Activated CD4-positive, CD25-positive, alpha-beta regulatory T cell (primary cell): ENCODE measurements at places on chromosomes 2 and 18.

GRCh38 chr2:189534854-189535832 is 45.4 kb downstream of the SLC40A1 start:
- no peak for DNase-seq

GRCh38 chr18:79941473-79942119 is 9.9 kb downstream of the SLC66A2 start:
- no peak for DNase-seq

- no peak for DNase-seq
These were observed 310.8 kb upstream of the MAP2 start for GRCh38 chr2:209113026-209113425.

DNA sequence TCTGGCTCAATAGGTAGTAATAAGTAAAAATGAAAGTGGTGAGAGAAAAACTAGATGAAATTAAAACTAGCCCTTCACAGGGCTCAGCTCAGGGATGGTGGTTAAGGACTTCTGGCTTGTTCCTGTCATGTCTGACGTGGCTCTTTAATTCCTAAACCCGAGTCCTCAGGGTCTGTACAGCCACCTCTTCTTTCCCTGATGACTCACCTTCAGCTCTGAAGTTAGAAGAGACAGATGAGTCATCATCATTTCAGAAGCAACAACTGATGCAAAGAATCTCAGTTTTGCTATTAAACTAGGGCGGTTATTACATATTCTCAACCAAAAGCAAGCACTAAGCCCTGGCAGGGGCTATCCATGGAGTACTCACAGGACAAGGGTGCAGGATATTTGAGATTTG is 24.0 kb upstream of the ITGB6 start:
- DNase-seq = no peak

DNA sequence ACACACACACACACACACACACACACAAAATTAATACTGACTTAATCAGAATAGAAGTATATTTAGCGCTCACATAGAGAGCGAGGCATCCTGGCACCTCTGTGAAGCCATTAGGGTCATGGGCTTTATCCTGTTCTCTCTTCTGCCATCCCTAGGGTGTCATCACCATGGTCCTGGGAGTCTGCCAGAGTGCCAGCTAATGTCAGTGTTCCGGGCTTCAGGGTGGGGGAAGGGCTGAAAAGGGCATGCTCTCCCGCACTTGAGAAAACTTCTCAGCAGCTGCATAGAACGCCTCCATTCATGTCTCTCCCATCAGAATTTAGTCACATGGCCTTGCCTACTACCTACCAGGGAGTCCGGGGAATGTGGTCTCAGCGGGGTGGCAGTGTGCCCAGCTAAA is 19.7 kb upstream of the DYNC2LI1 start:
- DNase-seq = no peak

DNA sequence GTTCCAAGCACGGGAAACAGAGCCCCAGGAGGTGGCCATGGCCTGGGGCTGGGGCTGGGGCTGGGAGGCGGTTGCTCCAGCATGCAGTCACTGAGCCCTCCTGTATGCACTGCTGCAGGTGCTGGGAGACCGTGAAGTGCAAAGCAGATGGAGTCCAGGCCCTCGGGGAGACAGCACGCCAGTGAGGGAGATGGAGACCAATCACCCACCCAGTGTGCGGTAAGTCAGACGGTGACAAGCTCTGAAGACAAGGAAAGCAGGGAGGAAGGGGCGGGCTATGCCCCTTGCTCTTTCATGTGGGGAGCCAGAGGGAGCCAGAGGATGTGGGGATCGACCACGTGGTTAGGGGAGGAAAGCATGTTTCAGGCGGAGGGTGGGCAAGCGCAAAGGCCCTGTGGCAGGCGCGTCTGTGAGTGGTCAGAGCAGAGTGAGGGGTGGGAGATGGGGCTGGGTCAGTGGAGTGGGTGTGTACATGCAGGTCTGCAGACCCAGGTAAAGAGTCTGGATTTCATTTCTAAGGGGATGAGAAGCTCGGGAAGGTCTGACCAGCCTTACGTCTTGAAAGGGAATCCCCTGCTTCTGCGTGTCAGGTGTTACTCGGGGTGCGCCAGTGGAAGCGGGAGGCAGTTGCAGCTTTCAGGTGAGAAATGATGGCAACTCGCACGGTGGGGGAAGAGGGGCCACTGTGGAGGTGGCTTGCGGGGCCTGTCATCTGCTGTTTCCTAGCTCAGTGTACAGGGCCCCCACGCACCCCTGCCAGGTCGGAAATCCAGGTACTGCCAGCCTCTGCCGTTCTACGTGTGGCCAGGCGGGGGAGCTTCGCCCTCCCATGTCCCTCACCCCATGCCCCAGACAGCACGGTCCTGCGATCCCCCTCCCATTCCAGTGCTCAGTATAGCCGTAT is 19.4 kb downstream of the RRM2 start:
- DNase-seq = no peak

GRCh38 chr2:145026456-145027455 is 506.8 kb upstream of the ZEB2 start:
- no peak for DNase-seq
